ENCODE measurements at places on chromosomes 1 and 21.
A peak's percentile ranks its signal among the peaks of the same experiment; 100 is the strongest.

DNA sequence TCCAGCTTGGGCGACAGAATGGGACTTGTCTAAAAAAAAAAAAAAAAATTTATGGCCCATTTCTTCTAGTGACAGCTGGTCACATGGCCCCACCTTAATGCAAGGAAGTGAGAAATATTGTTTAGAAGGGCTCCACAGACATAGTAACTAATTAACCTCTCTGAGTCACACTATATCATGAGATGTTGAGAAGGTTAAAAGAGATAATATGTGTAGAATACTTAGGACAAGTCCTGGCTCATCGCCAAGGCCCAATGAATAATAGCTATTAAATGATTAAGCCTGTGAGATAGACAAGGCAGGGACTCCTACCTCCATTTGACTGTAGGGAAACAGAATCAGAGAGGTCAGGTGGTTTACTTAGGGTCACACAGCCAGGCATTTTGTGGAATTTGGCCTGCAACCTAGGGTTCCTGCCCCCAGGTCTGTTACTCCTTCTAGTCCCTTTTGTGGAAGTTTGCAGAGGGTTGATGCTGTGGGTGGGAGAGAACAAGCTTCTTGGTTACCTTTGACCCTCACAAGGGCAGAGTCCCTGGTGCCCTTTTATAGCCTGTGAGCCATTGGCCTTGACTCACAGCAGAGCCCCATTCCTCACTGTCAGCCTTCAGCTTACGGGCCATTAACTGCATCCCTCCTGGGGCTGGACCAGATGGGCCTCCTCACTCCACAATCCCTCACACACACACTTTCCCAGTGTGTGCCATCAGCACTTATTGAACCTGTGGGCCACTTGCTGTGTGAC, 48.5 kb downstream of the OPRD1 start:
- no peak for DNase-seq

DNA sequence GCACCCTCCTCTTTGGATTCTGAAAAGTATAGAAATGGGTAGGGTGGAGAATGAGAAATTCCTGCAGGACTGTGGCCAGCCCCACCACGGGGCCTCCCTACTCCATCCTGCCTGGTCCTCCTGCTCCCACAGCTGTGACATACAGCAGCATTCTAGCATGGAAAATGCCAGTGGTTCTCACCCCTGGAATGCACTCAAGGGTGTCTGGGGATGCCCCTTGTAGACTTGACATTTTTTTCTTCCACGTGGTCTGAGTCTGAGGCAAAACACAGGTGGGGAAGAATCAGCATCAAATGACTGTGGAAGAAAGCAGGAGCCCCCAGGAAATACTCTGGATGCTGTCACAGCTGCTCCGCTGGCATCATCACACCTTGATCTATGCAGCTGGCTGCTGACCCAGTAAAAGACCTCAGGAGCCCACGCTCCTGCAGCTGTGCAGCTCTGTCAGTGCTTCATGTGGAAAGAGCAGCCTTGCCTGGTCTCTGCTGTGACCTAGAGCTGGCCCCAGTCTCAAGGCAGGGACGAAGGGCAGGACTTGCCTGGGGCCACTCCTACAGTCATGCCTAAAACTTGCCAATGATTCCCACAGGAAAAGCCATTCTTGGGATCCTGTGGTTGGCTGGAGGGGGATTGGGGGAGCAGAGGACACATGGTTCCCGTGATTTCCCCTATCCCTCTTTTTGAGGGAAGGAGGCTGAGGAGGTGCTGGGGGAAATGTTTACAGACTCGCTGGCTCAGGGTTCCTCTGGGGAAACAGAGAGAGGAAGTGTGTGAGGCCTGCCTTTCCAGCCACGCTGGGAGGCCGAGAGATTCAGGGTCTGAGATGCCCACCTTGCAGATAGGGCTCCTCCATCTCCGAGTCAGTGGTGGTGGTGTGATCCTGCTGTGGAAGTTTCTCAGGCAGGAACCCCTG, 10.8 kb upstream of the A3GALT2 start:
- DNase-seq: no peak

DNA sequence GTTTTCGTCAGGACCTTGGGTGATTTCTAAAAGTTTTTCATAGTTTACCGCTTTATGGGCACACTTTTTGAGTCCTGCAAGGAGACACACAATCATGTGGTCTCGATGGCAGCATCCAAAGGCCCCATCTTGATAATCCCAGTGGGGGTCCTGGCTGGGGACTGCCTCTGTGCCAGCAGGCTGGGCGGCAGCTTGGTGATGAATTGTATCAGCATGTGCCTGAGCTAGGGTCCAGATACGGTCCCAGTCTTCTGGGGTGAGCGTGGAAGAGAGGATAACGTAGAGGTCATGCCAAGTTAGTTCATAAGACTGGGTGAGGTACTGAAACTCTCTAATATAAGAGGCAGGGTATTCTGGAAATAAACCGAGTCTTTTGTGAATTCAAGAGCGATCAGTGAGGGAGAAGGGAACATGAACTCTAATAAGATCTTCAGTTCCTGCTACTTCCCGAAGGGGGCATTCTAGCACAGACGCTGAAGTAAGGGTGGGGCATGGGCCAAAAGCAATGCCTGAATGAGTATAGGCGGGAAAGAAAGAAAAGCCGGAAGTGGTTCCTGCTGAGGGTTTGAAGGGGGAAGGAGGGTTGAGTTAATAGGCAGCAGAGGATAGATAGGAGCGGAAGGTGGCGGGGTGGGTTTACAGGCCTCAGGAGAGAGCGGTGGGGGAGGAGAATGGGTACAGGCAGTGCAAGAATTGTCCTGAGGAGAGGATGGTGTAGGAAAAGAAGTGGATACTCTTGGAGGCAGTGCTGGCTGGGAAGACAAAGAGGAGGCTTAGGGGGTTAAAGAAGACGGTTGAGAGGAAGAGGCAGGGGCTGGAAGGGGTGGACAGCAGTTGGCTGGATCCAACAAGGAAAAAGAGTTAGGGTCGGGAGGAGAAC, 1.6 kb downstream of the ERVH48-1 start:
- peak; percentile 76 for DNase-seq

DNA sequence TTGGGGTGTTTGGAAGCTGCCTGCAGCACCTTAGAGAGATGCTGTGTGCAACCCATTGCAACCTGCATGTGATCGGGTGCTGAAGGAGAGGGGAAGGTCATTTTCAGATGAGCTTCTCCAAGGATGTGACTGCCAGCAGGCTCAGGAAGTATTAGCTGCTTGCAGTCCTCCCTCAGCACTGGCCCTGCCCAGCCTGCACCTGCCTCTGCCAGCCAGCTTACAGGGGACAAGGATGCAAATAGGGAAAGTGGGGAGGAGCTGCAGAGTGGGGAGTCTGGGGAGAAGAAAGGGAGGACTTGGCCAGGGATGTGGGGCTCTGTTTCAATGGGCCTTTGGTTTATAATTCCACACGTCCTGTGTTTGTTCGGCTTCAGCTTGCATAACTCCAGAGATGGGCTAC, 254.5 kb downstream of the RRAGC start:
- no peak for DNase-seq

DNA sequence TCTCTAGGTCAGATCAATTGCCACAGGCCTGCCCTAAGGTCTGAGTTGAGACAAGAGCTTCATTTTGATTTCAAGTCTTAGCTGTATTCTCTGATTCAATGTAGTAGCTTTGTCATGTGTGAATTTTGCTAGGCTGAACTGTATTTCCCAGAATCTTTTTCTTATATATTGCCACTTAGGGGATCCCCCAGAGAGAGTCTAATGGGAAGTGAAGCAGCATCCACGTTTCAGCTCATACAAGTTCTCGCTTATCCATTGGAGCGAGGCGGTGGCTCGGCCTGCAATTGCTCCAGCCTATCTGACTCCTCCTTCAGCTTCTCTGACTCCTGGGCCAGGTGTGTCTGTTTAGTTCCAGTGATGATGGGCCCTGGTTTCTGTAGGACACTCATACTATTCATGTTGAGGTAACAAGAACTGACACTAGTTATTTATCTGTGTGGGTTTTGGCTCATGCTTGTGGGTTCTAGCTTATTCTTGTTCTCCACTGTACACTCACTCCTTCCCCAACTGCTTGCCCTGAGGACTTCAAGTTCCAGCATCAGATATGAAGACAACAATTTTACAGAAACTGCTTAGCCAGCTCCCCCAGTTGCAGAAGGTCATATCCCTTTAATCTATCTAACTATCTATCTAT, 48.2 kb downstream of the TBX19 start:
- DNase-seq: no peak

GRCh38 chr1:151606384-151606783, 5.5 kb upstream of the SNX27 start:
- no peak for DNase-seq

All from GM12891 (cell line).